ENCODE measurements at places on chromosomes 7 and 10.

DNA sequence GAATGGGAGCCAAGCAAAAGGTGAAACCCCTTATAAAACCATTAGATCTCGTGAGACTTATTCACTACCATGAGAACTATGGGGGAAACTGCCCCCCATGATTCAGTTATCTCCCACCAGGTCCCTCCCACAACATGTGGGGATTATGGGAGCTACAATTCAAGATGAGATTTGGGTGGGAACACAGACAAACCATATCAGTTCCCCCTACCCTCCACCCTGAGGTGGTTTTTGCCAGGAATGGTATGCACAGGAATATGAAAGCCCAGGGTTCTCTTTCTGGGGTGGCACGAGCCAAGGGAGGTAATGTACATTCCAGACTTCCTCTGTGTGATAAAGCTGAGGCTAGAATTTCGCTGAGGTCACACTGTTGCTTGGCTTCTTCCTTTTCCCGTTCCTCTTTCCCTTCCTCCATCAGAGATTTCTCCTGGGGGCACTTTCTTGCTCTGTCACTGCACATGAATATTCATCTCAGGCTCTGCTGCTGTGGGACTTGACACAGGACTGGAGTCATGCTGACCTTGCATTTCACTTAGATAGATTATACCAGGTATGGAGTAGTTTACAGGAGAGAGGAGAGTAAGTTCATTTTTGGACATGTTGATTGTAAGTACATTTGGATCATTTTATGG, 347.0 kb upstream of the MTPN start:
- no peak for DNase-seq

DNA sequence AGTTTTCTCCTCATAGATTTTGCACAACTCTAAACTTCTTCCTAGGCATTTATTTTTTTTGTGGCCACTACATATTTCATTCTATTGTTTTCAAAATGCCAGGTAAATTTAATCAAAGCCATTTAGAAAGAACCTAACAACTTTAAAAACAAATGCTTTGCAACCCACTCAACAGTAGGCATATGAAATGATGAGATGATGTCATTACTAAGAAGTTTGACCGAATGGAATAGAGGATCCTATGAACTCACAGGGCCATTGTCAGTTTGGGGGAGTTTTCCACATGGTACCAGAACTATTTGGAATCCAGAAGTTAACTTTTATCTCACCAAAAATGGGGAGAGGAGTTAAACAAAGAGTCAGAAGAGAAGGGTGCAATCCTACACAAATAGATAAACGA, 100.7 kb upstream of the INHBA start:
- no peak for DNase-seq

- DNase-seq, result no peak
Observed at GRCh38 chr7:51268859-51269258, 47.8 kb downstream of the COBL start.

- no peak for DNase-seq
Observed at GRCh38 chr7:158431941-158432347, 155.7 kb downstream of the PTPRN2 start.

GRCh38 chr7:55469271-55469681, 103.0 kb downstream of the VOPP1 start:
- no peak for DNase-seq

DNA sequence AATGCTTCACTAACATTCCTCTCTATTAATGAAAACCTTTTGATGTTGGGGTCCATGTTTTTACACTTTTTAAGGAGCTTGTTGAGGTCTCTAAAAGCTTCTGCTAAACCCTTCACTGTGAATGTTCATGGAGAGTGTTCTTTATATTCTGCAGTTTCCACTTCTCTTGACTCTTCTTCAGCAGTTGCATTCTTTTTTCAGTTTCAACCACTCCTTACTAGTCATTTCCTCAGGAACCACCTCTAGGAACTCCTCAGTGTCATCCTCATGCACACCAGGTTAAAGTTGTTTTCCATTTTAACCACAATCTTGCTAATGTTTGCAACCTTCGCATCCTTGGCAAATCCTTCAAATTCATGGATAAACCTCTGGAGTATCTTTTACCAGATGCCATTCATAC, 821.6 kb downstream of the ANKRD7 start:
- no peak for DNase-seq

DNA sequence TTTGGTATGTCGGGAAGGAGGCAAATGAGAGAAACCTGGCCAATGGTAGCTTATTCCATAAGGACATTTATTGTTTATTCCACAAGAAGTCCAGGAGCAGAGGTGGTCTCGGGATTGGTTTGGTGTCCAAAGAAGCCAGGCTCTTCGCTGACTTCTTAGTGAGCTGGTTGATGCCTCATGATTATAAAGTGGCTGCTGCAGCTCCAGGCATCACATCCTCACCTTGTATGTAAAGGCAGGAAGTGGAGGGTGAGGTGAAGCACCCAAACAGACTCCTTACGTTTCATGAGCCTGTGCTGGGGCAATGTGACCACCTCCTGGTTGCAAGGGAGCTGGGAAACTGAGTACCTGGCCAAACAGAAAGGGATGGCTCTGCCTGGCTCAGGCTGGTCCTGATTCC, 92.4 kb downstream of the MYL10 start:
- DNase-seq, result no peak

GRCh38 chr10:10294184-10294880, 723.3 kb upstream of the CELF2 start:
- DNase-seq, result no peak

DNA sequence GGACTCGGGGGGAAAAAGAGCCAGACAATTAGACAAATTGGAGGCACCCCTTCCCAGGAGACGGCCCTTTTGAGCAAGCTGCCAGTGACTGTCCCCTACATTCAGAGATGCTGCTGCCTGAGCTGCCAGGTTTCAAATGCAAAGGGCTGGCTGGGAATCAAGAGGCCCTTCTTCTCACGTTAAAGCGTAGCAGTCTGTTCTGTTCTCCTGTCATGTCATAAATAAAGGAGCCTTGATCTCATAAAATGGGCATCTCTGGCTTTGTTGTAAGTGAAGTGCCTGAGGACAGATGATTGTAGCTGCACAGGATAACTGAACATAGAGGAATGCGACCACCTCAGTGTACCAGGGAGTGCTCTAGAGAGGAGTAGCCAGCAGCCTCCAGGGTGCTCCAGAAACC, 917.9 kb downstream of the GRID1 start:
- no peak for DNase-seq

DNA sequence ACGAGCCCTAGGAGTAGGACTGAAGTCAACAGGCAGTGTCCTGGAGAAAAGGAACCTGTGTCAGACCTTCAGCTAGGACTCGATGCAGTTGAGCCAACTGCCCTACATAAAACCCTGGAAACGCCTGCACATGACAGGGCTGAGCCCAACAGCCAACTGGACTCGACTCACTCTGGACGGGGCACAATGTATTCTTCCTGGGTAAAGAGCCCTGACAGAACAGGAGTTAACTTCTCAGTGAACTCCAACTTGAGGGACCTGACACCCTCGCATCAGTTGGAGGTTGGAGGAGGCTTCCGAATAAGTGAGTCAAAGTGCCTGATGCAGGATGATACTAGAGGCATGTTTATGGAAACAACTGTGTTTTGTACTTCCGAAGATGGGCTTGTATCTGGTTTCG, 93.5 kb downstream of the KMT2E start:
- DNase-seq, result no peak

- no peak for DNase-seq
Observed at GRCh38 chr10:71378336-71379117, 18.2 kb upstream of the CDH23 start.

DNA sequence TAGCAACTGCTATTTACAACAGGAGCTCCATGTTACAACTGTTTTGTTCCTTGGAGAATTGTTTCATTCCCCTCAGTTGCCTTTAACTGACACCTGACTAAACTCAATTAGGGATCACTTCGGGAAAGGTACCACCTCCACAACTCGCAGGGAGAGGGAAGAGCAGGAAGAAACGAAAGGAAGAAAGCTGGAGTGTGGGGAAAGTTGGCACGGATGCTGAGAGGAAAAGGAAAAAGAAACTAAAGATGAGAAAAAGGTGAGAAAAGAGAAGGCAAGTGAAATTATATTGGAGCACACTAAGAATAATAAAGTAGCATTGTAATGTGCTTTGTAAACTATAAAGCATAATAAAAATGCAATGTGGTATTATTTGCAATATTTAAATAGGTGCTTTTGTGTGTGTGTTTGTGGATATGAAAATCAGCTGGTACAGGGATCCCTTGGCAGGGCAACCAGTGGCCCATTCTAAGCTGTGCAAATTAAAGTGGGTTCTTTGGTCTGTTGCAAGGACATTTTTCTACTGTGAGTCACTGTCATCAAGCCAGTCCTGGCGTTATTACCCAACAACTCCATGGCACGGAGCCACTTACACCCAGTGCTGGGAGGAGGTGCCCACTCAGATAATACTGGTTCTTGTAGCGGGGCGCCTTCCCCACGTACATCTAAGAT, 45.9 kb downstream of the HIPK2 start:
- peak; percentile 62 for DNase-seq
